ENCODE measurements at places on chromosomes 7 and 10.

DNA sequence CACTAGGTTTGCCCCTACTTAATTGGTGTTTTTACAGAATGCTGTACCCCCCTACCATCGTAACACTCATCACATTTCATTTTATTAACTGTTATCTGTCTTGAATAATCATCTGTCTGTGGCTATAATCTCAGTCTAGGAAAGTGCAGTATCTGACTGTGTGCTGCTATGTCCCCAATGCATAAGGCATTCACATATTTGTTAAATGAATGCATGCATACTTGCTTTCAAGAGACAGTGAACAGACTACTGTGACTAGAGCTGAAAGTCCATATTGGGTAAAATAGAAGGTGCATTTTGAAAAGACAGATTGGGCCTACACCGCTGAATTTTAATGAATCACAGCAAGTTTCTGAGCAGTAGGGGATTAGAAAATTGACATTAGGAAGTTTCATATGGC, 112.3 kb downstream of the ARHGAP12 start:
- ATAC-seq, result no peak

GRCh38 chr7:154776350-154776749, 226.6 kb downstream of the PAXIP1 start:
- no peak for ATAC-seq

DNA sequence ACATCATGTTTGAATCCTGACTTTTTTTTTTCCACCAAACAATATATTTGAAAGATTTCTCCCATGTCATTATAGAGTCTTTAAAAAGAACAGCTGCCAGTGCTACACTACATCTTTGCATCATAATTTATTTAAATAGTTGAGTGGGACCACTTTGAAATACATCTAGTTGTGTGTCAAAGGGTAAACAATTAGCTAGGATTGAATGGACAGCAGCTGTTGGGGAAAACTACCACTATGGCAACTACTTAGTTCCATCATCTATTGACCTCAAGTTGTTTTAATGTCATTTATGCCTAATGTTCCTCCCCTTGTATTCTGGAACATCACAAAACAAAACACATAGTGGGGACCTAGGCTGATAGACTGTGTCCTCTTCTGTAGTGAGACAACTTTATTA, 985.1 kb downstream of the SORCS1 start:
- no peak for ATAC-seq

DNA sequence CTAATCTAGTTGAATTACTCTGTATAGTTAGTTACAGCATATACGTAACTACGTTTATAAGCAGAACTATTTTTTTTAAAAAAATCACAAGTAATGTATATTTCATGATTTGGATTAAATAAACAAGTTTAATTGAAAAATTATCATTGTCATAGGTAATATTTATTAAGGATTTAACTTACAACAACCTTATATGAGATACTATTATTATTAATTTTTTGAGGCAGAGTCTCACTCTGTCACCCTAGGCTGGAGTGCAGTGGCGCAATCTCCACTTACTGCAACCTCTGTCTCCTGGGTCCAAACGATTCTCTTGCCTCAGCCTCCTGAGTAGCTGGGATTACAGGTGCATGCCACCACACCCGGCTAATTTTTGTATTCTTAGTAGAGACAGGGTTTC, 4.1 kb upstream of the CUL1 start:
- no peak for ATAC-seq

- ATAC-seq, result no peak
Measured at GRCh38 chr7:142714375-142714774, 34.9 kb upstream of the PRSS1 start.

GRCh38 chr7:154287356-154287755, 235.2 kb downstream of the DPP6 start:
- no peak for ATAC-seq
